ENCODE measurements at places on chromosomes 16 and 17. TPM values are rescaled to one million over a fixed set of nuclear protein-coding genes. Genes with fewer than 3 reads are reported as not detected.

The ZDHHC1 gene
- total RNA-seq, result 10.2 TPM

The TPPP3 gene
- total RNA-seq, result 2.0 TPM

The NPB gene
- total RNA-seq, result 0.17 TPM

The ADAD2 gene
- total RNA-seq, result not detected

The WBP2 gene
- total RNA-seq, result 69.1 TPM

The ASPA gene
- 4.9 TPM for total RNA-seq

The SEPTIN1 gene
- 2.2 TPM for total RNA-seq

The CRYM gene
- 0.85 TPM for total RNA-seq

The SERPINF2 gene
- total RNA-seq, result 8.0 TPM

The PDIA2 gene
- not detected for total RNA-seq

The PAFAH1B1 gene
- 145 TPM for total RNA-seq

The PERCC1 gene
- total RNA-seq, result not detected

The MYOCD gene
- 1.1 TPM for total RNA-seq

The CHTF18 gene
- 16.0 TPM for total RNA-seq

The ELMO3 gene
- 0.51 TPM for total RNA-seq

The TIMP2 gene
- total RNA-seq, result 123 TPM

The LPCAT2 gene
- total RNA-seq, result 17.6 TPM

The TPSG1 gene
- total RNA-seq, result not detected

The HOXB4 gene
- total RNA-seq, result 2.0 TPM

The CES5A gene
- total RNA-seq, result not detected

The SHISA9 gene
- 0.17 TPM for total RNA-seq

The CA5A gene
- total RNA-seq, result not detected

The ERN1 gene
- total RNA-seq, result 13.1 TPM

The TGFB1I1 gene
- 35.0 TPM for total RNA-seq

The ULK2 gene
- total RNA-seq, result 30.4 TPM

The KRT27 gene
- not detected for total RNA-seq

The STH gene
- total RNA-seq, result not detected

The SLC13A2 gene
- not detected for total RNA-seq

Data from subcutaneous adipose tissue (tissue), 4 donors.